NCI-H2081 treated with DMSO at 0.1 percent for 48 hours (cell line): ENCODE measurements at places on chromosomes 4 and X.

DNA sequence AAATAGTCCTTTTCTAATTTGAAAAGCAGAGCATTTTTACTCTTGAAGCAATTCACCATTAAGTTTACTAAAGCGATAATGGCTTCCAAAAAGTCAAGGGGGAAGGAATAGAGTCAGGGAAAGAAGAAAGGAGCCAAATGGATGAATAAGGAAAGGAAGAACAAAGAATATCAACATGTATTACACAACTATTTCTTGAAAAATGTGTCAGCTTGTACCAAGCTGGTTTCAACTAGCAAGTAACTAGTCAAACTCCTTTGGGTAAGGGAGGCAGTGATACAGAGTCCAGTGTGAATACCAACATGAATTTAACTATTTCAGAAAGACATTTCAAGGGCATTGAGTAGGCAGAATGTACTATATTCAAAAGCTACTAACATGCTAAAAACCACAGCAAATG is 112.1 kb downstream of the ARHGAP6 start:
- DNase-seq = no peak

- DNase-seq = no peak
These were observed 382.9 kb downstream of the INPP4B start for GRCh38 chr4:142463206-142463605.

- no peak for DNase-seq
These were observed 1.4 kb upstream of the SERPINA7 start for GRCh38 chrX:106039920-106040319.

DNA sequence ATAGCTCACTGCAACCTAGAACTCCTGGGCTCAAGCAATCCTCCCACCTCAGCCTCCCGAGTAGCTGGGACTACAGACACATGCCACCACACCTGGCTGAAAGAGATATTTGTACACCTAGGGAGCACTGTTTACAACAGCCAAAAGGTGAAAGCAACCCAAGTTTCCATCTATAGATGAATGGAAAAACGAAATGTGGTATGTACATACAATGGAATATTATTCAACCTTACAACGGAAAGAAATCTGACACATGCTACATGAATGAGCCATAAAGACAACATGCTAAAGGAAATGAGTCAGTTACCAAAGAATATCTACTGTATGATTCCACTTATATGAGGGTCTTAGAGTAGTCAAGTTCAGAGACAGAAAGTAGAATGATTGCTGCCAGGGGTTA is 52.2 kb downstream of the ABCG2 start:
- DNase-seq = no peak

- DNase-seq = no peak
These were observed 30.3 kb upstream of the UTP14A start for GRCh38 chrX:129875669-129876068.

DNA sequence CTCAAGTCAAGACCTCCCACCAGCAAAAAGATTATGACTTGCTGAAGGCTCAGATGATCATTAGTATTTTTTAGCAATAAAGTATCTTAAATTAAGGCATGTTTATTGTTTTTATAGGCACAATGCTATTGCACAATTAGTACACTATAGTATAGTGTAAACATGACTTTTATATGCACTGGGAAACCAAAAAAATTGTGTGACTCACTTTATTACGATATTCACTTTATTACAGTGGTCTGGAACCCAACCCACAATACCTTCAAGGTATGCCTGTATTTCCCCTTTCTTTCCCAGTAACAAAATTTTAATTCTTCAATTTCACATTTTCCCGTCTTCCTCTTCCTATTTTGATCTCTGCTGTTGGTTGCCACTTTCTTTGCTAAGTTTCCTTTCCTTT is 37.7 kb downstream of the ZCCHC12 start:
- DNase-seq = no peak

DNA sequence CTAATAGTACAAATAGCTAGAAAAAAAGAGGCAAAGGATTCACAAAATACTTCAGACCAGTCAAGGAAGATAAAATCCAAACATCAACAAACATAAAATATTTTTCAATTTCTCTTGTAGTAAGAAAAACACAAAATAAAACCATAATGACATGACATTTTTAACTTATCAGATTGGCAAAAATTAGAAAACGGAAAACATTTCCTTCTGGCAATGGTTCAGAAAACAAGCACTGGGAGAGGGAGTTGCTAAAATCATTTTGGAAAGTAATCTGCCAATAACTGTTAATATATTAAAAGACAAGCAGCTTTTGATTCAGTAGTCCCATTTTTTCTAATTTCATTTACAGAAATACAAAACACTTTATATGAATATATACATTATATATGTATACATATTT is 26.1 kb downstream of the TKTL2 start:
- DNase-seq = no peak

- no peak for DNase-seq
These were observed 25.6 kb downstream of the RPA4 start for GRCh38 chrX:96909291-96909690.

GRCh38 chr4:111128327-111128726 is 505.4 kb upstream of the PITX2 start:
- DNase-seq = no peak

DNA sequence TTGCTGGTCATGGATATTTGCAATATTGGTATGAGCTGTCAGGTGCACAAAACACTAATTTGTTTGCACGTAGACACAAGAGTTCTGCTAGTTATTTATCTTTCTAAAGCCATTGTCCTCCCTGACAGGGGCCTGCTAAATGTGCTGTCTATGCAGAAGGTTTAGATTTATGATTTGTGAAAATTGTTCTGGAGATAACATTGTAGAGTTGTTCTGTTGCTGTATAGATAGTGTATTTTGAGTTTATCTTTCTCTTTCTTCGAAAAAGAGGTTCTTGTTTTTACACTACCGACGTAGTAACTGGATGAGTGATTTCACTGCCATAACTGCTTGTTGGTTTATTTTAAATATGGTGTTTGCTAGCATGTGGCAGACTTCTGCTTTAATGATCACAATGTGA is 28.5 kb upstream of the FGG start:
- no peak for DNase-seq

GRCh38 chr4:24924309-24924781 is 11.5 kb upstream of the CCDC149 start:
- no peak for DNase-seq

- peak; percentile 24 for DNase-seq
These were observed 72.1 kb downstream of the PRSS12 start for GRCh38 chr4:118280501-118281218.

GRCh38 chr4:1375761-1376322 is 28.8 kb downstream of the UVSSA start:
- no peak for DNase-seq

DNA sequence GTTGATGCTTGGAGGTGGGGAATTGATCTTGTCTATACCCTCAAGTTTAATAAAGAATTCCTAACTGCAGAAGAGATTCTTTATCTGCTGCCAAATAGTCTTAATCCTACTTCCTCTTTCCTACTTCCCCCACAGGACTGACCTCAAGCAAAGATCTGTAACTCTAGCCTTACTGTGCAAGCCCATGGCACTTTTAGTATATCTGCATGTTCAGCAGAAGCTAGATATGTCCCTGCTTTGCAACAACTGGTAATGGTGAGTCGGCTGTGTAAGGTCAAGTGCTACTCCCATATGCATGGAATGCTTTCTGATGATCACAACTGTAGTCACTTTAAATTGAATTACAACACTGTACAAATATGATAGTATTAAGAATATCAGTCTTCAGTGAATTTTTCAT is 26.3 kb upstream of the PDS5A start:
- no peak for DNase-seq

DNA sequence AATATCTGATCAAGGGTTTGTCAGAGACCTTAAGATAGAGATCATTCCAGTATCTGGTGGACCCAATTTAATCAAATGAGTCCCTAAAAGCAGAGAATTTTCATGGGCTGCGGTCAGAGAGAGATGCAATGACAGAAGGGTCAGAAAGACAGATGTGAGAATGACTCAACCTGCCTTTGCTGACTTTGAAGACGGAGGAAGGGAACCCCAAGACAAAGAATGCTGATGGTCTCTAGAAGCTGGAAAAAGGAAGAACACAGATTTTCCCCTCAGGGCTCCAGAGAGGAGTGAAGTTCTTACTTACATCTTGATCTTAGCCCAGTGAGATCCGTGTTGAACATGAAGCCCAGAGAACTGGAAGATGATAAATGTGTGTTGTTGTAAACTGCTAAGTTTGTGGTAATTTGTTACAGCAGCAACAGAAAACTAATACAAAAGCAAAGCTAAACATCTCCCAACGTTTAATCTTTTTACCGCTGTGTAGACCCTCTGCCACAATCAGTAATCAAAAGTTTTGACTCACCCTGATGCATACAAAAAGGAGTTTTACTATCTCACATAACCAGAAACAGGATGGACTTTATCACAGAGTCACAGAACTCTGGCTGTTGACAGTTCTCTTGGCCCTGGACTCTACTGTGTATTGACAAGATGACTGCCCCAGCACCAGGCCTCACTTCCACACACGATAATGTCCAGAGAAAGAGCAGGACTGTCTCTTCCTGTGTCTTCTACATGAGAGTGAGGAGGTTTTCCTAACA is 70.2 kb upstream of the MAGEB2 start:
- no peak for DNase-seq

- no peak for DNase-seq
These were observed 201.6 kb downstream of the STIM2 start for GRCh38 chr4:27062256-27062655.

- DNase-seq = no peak
These were observed 166.1 kb downstream of the BCOR start for GRCh38 chrX:39931529-39932282.

- no peak for DNase-seq
These were observed 19.7 kb downstream of the CYSLTR1 start for GRCh38 chrX:78307665-78308064.

GRCh38 chr4:139123910-139124309 is 53.1 kb downstream of the ELF2 start:
- no peak for DNase-seq

DNA sequence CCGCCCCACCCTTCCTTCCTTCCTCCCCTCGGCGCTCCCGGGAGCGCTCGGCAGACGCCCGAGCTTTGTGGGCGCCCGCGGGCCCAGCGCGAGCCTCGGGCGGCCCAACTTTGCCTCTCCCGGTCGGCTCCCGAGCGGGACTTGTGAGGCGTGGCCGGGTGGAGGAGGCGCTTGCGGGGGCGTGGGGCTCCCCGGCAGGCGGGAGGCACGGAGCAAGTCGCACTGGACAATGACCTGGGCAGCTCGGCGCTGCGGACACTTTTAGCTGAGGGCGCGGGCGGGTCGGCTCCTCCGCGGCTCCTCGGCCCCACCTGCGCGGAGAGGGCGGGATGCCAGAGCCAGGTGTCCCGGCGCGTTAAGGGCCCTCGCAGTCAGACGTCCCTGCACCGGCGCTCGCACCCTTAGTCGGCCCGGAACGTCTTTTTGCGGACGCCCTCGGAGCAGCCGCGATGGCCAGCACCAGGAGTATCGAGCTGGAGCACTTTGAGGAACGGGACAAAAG is 385 bp downstream of the DCLK2 start:
- DNase-seq = no peak

- no peak for DNase-seq
These were observed 18.3 kb downstream of the KLF3 start for GRCh38 chr4:38682336-38682735.

- DNase-seq = no peak
These were observed 394.2 kb downstream of the ARHGAP24 start for GRCh38 chr4:85869181-85869580.

GRCh38 chr4:6121941-6122340 is 78.4 kb downstream of the JAKMIP1 start:
- no peak for DNase-seq

DNA sequence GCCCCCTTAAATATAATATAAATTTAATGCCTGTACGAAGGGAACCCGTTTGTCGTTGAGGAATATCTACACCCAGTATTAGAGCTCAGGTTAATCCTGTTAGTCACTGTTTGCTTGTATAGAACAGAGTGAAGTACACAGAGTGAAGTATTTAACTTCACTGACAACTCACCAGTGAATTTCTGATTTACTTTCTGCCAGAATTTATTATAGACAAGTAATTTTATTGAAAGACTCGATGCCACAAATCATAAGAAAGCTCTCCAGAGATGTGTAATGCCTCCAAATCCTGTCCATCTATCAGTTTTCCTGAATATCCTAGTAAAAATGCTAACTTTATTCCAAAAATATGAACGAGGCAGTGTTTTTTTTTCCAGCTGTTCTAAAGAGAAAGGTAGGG is 1.6 kb downstream of the GAB1 start:
- no peak for DNase-seq

GRCh38 chr4:60648774-60649173 is 551.4 kb upstream of the ADGRL3 start:
- no peak for DNase-seq

DNA sequence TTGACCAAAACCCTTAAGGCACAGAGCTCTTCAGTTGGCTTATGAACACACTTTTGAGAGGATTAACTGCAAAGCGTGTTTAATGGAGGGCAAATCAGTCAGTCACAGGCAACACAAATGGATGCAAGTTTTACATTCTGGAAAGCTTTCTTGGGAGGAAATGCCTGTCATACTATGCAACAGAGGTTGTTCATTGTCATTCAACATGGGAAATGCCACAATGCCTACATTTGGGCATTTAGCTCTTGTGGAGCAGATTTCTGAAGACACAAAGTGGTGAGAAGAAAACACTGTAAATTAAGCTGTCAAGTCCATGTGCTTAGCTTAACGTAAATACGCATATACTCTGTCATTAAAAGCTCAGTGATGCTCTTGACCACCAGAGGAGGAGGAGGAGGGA is 41.1 kb downstream of the CBLL2 start:
- no peak for DNase-seq

GRCh38 chr4:104490096-104490769 is 4.5 kb downstream of the CXXC4 start:
- no peak for DNase-seq

DNA sequence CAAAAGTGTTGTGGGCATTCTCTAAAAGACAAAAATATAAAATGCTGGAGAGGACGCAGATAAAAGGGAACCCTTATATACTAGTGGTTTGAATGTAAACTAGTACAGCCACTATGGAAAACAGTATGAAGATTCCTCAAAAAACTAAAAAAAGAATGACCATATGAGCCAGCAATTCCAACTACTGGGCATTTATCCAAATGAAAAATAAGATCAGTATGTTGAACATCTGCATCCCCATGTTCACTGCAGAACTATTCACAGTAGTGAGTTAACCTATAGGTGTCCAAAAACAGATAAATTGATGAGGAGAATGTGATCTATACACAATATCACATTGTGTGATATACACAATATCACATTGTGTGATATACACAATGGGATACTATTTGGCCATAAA is 1615.3 kb downstream of the PCDH18 start:
- no peak for DNase-seq

DNA sequence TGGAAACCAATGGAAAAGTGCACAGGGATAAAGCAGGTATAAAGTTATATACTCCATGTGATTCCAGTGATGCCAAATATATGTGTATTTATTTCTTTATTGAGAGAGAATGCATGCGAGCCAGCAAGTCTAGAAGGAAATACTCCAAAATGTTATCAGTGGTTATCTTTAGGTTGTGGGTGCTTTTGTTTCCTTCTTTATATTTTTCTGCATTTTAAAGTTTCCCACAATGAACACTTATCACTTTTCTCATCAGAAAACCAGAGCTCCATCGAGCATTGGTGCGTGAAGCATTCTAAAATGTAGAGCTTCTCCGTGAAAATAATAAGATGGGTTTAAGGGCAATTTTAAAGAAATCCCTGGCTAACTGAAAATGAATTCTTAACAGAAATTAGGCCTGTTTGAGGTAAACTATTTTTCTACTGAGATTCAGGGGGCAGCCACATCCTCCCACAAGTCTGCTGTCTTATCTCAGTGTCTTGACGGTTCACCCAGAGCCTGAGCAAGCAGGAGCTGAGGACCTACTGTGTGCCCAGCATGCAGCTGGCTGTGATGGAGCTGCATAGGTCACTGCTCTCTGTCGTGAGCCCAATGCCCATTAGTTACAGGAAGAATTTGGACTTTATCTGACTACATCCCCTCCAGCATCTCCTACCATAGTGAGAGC is 18.7 kb upstream of the CD40LG start:
- no peak for DNase-seq
